ENCODE measurements at places on chromosomes 2 and 18. TPM values are rescaled to one million over a fixed set of nuclear protein-coding genes. Genes with fewer than 3 reads are reported as not detected.

Gene TUBB8B
- total RNA-seq = 0.67 TPM

Gene CNGA3
- not detected for total RNA-seq

Gene EVX2
- not detected for total RNA-seq

Gene NIF3L1
- 38.6 TPM for total RNA-seq

Gene HOXD4
- total RNA-seq = 0.82 TPM

Gene PPP1R7
- 69.6 TPM for total RNA-seq

Gene SPP2
- total RNA-seq = not detected

Gene GCKR
- total RNA-seq = not detected

Gene DTNB
- 23.3 TPM for total RNA-seq

Gene LIMS4
- 1.0 TPM for total RNA-seq

Gene DYSF
- 0.82 TPM for total RNA-seq

Gene TAF4B
- 5.6 TPM for total RNA-seq

Gene DHRS9
- total RNA-seq = not detected

Gene FTCDNL1
- total RNA-seq = 1.4 TPM

DNA sequence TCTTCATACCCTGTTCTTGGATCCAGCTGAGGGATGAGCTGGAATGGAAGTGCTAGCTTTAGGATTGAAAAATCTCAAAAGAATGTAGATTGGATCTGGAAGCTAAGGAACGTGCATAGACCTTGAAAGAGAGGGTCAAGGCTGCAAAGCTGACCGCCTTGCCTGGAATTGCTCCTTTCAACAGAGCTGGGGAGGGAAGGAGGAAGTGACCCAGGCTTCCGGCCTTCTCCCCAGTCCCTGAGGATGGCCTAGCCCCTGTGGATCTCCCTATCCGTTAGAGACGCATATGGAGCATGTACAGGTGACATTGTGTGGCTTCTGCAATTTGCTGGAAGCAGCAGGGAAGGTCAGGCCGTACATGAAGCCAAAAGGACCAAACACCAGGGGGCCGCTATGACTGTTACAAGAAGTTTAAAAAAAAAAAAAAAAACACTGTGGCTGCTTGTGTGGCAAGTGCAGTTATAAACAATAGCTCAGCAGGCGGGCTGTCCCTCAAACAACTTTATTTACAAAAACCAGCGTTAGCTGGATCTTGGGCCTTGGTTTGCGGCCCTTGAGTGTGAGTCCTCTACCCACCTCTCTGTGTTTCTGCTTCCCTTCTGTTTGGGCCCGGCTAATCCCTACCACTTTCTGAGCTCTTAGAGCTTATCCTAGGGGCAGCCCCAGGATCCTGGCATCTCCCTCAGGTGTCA is 227.6 kb downstream of the SEPTIN10 start:
- DNase-seq = no peak

DNA sequence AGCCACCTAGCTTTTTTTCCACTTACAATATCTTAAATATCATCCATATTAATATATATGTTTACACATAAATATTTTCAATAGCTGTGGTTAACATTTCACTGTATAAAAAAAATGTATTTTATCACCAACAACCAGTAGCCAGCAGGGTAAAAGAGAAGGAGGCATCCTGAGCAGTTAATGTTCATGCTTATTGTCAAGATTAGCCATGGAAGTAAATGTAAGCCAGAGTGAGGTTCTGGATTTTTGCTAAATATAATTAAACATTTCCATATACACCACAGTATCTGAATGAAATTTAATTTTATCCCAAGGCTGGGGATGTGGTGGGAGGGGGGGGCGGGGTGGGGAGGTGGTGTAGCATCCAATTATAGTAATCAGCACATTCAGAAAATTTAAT is 80.3 kb upstream of the GRB14 start:
- DNase-seq = no peak

GRCh38 chr2:109419171-109419756 is 194.5 kb downstream of the SEPTIN10 start:
- no peak for DNase-seq

DNA sequence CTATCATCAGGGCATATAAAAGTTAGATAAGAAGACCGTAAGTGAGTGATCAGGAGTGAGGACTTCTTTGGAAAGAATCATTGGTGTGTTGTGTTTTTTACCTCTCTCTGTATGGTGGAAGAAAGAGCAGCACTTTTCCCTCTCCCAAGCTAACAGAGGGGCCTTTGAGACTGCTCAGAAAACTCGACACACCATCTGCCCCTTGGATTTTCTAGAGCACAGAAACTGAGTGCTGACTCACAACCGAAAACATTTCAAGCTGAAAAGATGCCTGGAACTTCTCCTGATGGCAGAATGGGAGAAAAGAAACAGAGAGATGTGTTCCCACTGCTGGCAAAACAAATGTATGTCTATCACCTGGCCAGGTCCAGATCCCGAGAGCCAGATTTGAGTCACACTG is 156.6 kb downstream of the DNAH7 start:
- DNase-seq = no peak

DNA sequence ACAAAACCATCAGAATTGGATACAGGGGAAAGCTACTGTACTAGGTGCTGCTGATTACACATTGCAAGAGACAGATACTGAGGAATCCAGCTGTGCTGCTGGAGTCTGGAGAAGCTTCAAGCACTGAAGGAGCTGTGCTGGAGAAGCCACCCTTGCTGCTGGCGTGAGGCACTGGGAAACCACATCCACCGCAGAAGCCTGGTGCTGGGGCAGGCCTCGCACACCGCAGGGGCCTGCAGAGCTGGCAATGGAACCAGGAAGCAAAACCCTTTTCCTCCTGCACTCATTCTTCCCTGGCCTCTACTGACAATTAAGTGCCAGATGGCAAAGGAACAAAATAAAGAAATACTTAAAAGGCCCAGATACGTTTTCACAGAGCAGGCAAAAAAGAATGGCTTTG is 94.4 kb upstream of the MSH6 start:
- no peak for DNase-seq

DNA sequence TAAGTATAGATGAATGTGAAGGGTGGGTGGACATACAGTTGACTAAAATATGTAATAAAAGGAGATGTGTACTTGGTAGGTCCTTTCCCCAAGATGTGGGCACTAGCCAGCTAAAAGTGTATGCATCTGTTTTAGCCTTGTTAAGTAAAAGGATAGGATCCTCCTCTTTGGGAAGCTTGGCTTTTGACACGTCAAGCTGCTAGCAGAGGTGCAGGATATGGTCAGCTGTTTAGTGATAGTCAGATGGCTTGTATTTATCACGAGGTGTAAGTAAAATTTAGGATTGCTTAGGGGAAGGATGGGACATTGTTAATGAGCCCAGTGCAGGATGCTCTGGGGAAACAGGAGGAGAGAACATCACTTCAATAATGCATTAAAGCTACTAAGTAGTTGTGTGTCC is 1.5 kb downstream of the MFSD6 start:
- no peak for DNase-seq

DNA sequence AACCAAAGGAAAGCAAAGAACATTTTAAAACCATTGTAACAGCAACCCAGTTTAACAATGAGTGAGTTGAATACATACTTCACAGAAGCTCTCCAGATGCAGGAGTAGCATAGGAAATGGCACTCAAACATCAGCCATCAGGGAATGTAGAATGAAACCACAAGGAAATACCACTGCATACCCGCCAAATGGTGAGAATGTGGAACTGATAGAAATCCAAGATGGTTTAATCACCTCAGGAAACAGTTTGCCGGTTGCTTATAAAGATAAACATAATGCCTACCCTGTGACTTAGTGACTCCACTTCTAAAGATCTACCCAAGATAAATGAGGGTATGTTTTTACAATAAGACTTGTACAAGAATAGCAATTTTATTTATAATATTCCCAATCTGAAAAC is 132.0 kb downstream of the GALNT1 start:
- DNase-seq = no peak

DNA sequence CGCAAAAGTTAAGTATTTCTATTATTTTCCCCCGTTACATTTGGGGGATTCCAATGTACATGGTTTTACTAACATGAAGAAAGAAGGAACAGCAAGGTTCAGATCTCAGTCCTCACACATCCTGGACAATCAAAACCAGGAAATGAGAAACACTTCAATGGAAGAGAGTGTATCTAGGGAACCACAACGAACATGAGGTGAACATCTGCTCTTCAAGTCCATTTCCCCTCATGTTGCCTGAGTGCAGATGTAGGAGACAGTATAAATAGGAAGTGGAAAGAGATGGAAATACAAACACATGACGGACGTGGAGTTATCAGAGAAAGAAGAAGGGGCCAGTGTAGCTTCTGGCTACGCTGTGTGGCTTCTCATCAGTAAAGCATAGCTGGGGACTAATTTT is 52.6 kb downstream of the CHN1 start:
- no peak for DNase-seq

DNA sequence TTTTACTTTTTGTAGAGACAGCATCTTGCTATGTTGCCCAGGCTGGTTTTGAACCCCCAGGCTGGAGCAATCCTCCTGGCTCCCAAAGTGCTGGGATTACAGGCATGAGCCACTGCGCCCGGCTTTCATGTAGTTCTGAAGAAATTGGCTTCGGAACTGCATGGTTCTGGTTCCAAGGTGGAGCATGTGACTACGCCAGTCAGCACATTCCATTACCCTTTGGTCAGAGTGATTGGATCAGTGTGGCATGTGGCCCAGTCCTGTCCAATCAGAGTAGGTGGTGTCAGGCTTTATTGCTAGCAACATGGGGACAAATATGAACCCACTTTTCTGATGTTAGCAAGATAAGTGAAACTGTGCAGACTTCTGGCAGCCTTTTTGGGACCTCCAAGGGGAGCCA is 16.3 kb upstream of the ATOH8 start:
- peak; percentile 43 for DNase-seq

GRCh38 chr2:17805717-17806363 is 10.4 kb upstream of the MSGN1 start:
- no peak for DNase-seq

DNA sequence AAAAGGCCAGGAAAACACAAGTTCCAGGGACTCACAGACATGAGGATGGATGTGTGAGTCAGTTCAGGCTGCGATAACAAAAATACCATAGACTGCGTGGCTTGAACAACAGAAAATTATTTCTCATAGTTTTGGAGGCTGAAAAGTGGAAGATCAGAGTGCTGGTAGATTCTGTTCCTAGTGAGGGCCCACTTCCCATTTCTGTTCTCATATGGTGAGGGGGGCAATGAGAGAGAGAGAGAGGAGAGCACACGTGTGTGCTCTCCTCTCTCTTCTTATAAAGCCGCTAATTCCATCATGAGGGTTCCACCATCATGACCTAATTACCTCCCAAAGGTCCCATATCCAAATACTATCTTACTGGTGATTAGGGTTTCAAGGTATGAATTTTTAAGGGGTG is 23.0 kb downstream of the KLHL14 start:
- no peak for DNase-seq

DNA sequence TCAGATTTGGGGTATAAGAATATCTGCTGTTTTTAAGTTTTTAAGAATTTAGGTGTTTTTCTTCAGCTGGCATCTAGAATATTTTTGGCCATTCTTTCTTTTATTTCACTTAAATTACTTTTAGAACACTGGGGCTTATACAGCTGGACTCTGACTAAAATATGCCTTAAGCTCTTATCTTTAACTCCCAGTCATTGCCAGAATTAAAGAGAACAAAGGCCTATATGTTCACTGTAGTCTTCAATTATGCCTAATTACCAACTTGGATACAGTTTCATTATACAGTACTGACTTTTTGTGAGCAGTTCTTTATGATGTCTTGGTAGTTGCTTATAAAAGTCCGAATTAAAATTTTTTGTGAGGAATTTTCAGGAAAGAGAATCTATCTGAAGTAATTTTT is 192.8 kb downstream of the ZNF407 start:
- no peak for DNase-seq

GRCh38 chr18:35171315-35171987 is 69.4 kb upstream of the ZNF397 start:
- DNase-seq = peak; percentile 2

DNA sequence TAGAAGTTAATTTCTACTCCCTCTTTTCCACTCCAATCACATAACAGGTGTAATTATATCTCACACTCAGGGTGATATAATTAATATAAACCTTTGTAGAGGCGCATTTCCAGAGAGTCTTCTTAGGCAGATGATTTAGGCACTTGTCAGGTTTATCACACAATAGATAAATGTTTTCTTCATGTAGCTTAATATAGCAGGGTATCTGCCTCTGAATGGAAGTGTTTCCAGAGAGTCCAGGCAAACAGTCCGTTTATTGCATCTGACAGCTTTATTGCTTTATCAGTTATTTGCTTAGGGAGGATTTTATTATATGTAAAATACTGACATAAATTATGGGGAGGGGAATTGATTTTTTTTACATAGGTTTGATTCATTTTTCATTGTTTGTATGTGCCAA is 766.3 kb downstream of the SLC4A3 start:
- DNase-seq = no peak

- DNase-seq = no peak
Measured at GRCh38 chr18:42586601-42587000, 528.9 kb downstream of the RIT2 start.

DNA sequence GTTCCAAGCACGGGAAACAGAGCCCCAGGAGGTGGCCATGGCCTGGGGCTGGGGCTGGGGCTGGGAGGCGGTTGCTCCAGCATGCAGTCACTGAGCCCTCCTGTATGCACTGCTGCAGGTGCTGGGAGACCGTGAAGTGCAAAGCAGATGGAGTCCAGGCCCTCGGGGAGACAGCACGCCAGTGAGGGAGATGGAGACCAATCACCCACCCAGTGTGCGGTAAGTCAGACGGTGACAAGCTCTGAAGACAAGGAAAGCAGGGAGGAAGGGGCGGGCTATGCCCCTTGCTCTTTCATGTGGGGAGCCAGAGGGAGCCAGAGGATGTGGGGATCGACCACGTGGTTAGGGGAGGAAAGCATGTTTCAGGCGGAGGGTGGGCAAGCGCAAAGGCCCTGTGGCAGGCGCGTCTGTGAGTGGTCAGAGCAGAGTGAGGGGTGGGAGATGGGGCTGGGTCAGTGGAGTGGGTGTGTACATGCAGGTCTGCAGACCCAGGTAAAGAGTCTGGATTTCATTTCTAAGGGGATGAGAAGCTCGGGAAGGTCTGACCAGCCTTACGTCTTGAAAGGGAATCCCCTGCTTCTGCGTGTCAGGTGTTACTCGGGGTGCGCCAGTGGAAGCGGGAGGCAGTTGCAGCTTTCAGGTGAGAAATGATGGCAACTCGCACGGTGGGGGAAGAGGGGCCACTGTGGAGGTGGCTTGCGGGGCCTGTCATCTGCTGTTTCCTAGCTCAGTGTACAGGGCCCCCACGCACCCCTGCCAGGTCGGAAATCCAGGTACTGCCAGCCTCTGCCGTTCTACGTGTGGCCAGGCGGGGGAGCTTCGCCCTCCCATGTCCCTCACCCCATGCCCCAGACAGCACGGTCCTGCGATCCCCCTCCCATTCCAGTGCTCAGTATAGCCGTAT is 19.4 kb downstream of the RRM2 start:
- no peak for DNase-seq

- no peak for DNase-seq
Measured at GRCh38 chr18:11953113-11953512, 28.2 kb upstream of the IMPA2 start.

GRCh38 chr2:210481601-210482175 is 5.1 kb upstream of the LANCL1 start:
- DNase-seq = no peak

DNA sequence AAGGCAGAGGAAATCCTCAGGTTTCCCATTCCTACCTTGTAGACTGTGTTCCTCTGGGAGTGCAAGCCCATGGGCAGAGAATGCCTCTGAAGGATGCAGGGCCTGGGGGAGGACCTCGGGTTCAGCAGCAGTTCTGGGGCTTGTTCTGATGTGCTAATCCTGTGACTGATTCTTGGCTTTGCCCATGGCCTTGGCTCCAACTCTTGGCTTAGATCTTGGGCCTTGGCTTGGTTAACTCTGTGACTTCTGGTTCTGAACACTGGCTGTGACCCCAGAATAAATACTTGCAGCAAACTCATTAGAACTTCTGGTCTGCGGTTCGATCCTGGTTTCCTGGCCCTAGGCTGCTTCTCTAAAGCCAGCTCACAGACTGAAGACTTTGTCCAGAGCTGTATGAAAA is 366.9 kb upstream of the ZEB2 start:
- DNase-seq = no peak

Measured in foreskin keratinocyte (primary cell).